Activated naive CD4-positive, alpha-beta T cell treated with anti-CD3 and anti-CD28 coated beads for 36 hours (primary cell): ENCODE measurements at places on chromosomes 1 and 21.

DNA sequence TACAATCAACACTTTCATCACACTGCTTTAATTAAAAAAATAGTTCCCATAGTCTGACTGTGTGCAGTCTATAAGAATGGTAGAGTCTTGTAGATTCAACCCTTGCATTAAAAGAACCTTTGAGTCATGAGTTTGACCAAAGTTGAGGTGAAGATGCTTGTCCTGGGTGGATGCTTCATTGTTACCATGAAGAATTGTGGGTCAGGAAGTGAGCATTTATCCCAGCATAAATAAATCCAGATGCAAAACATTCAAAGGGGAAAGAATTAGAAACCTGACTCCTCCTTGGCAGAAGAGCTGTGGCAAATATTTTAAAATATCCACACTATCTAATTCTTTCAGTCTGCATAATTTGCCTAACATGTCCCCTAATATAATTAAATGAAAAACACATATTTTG is 72.9 kb upstream of the SPAG17 start:
- DNase-seq, result no peak

GRCh38 chr1:76335882-76336281 is 261.3 kb downstream of the ST6GALNAC3 start:
- no peak for DNase-seq

- DNase-seq, result no peak
These were observed 1171.4 kb upstream of the ADGRL2 start for GRCh38 chr1:80629304-80629837.

DNA sequence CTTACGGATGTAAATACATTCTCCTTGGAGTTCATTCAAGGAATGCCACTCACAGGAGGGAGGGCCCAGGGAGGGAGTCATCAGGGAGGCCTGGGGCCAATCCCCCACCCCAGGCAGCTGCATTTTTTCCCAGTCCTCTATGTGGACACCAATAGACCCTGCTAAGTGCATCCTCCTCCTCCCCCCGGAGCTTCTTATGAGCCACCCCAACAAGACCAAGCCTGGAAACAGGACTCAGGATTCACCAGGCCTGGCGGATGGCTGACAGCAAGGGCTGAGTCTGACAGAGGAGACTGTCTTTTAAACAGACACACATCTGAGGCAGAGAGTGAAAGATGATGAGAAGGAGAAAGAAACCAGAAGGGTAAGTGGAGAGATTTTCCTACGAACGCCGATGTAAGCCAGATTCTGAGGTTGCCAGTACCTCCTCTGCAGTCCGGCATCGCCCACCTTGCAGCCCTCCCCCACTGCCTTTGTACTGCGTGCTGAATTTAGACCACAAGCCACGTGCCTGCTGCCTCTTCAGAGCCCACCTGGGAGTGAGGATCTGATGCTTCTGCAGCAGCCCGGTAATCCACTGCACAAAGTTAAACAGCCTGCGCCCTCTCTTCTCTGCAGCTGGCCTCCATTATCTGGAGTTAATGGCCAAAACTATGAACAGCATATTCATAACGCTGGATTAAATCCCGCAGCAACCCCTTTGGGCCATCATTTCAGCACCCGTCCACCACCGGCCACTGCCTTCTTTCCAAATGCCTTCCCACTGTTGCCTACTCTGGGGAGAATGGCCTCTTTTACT is 17.6 kb upstream of the SFPQ start:
- DNase-seq, result no peak

GRCh38 chr1:242670019-242670418 is 145.5 kb upstream of the PLD5 start:
- no peak for DNase-seq

DNA sequence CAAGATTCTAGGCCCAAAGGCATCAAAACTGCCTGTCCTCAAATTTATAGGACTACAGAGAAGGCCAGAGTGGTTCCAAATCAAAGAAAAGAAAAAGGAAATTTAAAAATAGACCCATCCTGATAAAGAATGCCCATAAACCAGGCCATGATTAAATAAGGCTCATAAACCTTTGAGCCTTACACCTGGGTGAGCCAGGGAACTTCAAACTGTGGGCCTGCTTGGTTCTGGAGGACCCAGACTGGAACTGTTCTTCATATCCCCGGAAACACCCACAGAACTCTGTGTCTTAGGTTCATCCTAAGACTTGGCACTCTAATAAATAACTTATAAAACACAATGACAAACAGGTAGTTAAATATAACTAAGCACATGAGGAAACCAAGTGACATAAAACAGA is 28.8 kb downstream of the MCOLN2 start:
- DNase-seq, result no peak

DNA sequence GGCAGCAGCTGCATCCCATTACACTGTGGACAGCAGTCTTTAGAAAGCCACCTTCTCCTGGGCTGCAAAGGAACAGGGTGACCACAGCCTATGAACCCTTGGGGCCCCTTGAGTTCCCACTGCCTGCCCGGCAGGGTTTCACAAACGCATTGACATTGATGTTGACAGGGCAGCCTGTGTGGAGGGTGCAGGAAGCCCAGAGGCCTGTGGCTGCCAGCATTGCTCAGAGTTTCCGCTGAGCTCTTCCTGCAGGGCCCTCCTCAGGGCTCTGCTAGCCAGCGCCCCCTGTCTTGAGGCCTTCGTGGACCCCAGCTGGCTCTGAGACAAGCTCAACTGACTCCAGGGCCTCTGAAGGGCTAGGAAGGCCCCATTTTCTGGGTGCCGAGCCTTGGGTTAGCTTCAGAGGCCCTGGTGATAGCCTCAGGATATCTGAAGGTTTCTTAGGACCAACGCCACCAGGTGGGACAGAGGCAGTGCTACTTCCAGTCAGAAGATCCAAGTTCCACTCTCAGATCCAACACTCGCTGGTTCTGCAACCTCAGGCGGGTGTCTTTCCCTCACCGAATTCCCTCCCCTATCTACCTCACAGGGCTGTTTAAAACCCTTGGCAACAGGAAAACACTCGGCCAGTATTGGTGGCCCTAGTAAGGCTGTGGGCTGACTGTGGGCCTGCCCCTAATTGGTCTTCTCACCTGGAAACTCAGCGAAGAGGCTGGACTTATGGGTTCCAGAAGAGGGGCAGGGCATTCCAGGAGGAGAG is 27.2 kb upstream of the EPS8L3 start:
- DNase-seq, result peak; percentile 91
